ENCODE measurements at places on chromosomes 2 and 18.

DNA sequence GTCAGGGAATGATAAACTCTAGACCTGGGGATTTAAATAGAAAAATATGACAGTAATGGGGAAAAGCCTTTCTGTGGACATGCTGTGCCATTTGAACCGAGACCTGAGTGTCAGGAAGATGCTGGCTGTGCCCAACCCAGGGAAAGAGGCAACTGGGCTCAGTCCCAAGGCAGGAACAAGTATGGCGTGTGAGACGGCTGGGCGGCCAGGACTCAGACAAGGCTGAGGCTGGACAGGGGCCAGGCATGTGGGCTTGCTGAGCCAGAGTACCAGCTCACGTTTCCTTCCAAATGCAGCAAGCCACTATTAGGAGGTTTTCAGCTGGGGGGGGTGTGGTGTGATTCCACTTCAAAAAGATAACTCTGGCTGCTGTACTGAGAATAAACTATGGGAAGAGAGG is 92.4 kb downstream of the INPP5D start:
- DNase-seq: no peak

DNA sequence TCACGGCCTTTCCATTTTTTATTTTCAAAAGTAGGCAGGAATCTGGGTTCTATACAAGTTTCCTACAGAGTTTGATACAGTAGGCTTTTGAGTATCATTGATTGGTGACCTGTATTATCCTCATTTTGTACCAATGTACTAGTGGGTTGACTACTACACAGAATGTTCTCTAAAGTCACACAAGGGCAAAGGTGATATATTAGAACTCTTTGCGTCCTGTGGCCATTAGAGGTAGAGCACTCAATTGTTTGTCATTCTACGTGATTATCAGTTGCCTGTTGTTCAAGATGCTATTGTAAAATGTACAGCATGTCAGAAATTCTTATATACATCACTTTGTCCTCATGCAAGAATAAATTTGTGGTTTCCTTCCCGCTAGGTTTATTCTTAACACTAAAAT is 24.8 kb downstream of the WDR75 start:
- no peak for DNase-seq

GRCh38 chr2:101327863-101328394 is 19.4 kb upstream of the RNF149 start:
- no peak for DNase-seq

DNA sequence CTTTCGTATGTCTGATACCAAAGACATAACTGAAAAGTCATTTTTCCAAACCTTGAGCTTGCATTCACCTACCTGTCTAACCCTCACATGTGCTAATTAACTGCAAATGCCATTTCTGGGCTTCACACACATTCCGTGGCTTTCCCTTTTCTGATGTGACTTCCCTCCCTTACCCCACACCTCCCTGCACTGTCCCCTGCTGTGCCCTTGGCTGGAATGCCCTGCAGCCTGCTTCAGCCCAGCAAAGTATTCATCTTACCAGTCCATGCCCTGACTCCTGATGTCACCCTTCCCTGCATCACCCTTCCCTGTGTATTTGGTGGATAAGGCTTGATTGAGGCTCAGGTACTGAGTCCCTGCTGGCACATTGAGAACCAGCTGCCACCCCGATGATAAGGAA is 12.2 kb downstream of the RETSAT start:
- DNase-seq: no peak

DNA sequence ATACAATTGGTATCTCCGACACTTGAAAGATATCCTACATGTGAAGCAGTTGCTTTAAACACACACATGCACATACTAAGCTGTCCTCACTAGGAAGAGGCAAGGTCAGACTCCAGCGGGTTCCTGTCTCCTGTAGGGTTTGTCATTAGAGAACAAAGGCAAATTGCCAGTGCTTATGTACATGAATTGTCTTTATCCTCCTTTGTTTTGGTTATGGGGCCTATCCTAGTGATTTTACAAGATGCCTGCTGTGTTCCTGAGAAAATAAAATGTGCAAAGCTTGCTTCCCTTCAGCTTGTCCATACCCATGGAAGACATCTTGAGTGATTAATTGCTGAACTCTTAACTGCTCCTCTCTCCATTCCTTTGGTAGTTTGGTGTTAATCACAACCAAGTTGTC is 86.7 kb upstream of the SLC39A10 start:
- DNase-seq: no peak

GRCh38 chr2:239278941-239279365 is 121.9 kb downstream of the HDAC4 start:
- no peak for DNase-seq

DNA sequence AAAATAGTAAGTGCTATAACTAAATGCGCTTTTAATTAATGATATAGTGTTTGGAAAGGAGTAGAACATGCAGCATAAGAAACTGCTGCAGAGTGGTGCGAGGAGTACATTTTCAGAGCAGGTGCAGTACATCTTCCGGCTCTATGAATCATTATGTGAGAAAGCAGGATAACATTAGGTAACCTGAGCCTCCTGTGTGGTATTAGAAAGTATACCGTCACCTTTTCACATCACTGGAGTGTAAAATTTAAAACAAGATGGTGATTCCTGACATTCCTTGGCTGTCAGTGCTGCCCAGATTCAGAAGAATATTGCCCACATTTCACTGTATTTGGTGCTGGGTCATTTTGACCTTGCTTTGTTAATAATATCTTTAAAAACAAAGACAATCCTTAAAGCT is 7.8 kb upstream of the DYNC2LI1 start:
- DNase-seq: no peak

DNA sequence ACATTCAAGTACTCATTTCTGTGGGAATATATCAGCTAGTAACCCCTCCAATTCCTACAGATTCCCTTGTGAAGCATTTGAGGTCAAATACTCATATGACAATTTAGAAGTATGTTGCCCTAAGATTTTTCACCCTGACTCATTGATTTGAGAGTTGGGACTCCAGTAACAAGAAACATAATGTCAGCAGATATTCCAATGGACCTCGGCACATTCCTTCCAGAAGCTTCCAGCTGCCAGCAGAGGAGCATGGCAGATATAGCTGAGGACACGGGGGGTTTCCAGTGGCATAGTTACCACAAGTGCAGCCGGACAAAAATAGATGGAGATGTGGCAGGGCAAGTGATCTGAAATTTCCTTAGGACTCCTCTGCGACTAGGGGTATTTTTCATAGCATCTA is 101.9 kb upstream of the ARHGAP28 start:
- DNase-seq: no peak
